ENCODE measurements at places on chromosomes 16 and 17. TPM values are rescaled to one million over a fixed set of nuclear protein-coding genes. Genes with fewer than 3 reads are reported as not detected.

- no peak for DNase-seq
These were observed 43.5 kb downstream of the CFAP20 start for GRCh38 chr16:58085584-58086251.

DNA sequence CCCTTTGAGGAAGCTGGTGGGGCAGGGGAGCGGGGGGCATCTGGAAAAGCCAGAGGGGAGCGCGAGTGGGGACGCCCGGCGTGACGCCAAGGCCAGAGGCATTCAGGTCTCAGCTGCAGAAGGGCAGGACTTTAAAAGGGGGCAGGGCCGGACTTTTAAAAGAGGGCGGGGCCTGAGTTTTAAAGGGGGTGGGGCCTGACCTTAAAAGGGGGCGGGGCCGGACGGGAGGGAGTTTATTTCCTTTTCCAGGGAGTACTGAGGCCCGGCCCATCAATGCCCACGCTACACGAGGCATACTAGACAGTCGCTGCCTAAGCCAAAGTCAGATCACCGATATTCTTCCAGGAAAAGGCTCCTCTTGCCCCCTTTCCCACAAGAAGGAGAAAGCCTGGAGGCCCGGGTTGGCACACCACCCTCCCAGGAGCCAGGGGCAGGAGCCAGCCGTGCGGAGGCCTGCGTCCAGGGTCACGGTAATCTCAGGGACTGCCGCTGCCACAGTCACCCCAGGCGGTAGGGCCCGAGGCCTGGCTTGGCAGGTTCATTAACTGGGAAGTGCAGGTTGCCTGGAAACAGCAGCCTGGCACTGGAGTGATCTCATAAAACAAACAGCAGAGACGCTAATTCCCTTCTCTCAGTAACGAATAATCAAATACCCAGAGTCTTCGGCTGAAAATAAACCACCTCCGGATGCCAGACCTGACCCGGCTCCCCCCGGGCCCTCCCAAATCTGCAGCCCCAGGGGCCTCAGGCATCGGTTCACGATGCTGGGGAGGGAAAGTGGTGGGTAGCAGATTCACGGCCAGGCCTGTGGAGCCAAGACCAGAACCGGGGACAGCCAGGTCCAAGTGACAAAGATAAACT is 90.7 kb downstream of the TIMM22 start:
- DNase-seq: peak; percentile 56

- DNase-seq: peak; percentile 58
These were observed 12.8 kb downstream of the SPNS3 start for GRCh38 chr17:4446326-4447071.

DNA sequence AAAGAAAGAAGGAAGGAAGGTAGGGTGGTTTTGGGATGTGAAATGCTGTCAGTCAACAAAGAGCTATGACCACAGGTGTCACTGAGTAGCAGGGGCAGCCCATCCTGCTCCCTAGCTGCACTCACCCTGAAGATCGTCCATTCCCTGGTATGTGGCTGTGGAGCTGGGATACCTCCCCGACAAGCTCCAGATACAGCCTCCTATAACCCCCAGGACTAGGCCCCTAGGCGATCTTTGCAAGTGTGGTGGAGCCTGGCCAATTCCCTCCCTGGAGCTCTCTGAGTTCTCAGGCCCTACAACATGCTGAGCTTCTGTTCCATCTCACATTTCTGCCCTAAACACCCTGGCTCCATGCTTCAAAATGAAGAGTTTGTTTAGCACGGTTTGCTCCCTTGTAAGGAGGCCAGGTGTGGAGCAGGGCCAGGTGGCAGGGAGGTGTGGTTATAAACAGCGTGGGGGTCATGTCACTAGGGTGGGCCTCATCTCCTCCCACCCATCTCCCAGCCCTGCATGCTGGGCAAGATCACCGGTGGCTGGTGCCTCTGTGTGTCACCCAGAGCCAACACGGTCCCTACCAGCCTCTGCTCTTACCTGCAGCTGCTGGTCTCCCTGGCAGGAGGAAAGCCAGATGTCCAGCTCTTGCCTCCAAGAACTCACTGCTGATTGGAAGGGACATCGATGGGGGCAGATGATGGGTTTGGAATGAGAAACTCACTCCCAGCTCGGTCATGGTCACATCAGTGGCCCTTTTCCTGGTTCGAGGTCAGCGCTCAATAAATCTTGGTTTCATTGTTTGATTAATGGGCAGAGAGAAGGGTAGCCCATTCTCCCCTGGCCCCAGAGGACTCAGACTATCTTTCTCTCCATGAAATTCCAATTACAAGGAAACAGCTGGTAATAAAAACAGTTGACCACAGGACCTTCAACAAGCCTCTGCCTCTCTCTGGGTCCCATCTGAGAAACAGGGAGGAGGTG is 511.0 kb upstream of the CDH5 start:
- no peak for DNase-seq

DNA sequence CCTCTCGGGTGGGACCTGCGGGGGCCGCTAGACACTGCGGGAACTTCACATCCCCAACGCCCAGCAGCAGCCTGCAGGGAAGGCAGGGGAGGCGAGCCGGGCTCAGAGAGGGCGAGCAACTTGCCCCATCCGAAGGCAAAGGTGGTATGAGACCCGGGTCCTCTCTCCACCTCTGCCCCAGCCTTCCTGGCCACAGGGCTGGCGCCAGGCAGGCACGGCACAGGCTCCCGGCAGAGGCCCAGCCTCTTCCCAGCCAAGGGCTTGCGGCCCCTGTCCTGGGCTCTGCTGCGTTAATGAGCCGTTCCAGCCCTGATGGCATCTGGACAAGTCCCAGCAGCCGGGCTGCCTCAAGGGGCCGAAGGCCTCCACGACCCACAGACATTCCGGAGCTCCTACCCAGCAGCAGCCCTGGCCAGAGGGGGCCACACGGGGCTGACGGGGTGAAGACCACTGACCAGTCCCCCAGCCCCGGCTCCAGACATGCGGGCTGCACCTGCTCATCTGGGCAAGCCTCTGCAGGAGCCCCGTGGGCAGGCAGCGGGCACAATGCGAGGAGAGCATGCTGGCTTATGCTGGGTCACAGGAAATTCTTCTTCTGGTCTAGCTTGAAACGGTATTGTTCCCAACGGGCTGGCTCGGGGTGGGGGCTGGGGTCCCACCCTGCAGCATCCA is 1.2 kb upstream of the HS3ST6 start:
- no peak for DNase-seq

DNA sequence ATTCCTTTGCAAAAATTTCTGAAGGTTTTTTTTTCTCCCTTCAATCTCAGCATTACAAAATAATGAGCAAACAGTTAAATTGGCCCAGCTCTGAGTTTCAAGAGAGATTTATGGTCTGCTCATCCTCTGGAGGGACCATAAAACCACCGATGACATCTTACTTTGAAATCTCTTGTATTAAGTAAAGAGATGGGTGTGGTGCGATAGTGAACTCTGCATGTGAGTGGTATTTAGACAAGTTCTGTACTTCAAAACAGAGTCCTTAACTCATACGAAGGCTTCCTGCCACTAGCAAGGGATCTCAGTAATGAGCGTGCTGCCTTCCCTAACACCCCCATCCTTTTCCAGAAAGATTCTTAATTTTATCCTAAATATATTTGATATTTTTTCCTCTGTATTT is 2.1 kb downstream of the FAM20A start:
- no peak for DNase-seq

DNA sequence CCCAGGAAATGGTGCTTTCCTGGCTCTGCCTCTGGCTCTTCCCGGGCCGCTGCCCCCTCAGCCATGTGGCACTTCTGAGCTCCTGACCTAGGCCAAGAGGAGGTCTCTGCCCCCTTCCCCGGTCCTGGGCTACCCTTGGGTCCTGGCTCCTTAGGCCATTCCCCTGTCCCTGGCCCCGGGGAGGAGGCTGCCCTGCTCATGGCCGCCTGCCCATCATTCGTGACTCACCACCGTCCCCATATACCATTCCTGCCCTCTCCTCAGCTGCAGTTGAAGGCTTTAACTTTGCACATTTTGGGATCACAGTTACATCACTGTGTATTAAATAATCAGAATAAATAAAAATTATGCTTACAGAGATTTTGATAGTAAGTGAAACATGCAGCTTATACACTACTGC is 69.0 kb downstream of the GRIN2A start:
- no peak for DNase-seq

Gene C17orf58
- 32.1 TPM for total RNA-seq

DNA sequence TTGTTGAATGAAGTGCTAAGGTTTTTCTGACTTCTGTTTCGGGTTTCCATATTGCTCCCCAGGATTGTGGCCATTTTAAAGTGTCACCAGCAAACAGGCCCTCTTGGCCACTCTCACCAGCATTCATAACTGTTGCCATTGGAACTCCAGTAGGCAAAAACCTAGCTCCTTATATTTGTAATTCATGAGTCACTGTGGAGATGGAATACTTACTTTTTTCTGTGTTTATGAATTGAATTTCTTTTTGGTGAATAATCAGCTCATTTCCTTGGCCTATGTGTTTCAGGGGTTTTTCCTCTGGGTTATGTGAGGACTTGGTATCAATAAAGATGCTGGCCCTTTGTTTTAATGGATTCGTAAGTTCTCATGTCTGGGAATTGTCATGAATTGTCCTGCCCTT is 255.1 kb downstream of the SNX29 start:
- DNase-seq: peak; percentile 9

Gene STAC2
- not detected for total RNA-seq

- DNase-seq: no peak
These were observed 37.5 kb downstream of the RBFOX3 start for GRCh38 chr17:79573196-79573896.

GRCh38 chr17:57111386-57111785 is 26.3 kb downstream of the AKAP1 start:
- no peak for DNase-seq

- no peak for DNase-seq
These were observed 207.6 kb downstream of the NPIPB11 start for GRCh38 chr16:29198731-29199521.

GRCh38 chr16:79757968-79758367 is 157.4 kb upstream of the MAF start:
- DNase-seq: no peak

DNA sequence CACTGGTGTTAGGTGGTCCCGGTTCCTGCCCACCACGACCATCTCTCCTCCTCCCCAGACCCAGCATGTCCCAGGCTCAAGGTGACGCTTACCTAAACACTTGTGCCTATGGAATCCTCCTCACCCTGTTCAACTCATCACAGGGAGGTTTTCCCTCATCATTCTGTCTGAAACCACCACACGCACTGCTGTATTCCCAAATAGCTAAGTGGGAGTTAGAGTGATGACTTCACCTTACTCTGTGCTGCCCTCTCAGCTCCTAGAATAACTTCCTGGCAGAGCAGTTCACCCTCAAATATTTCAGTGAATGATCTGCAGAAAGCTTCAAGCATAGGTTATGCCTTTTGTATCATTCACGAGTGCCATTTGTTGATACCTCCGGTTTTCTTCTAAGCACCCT is 216.5 kb downstream of the CPPED1 start:
- no peak for DNase-seq

Gene GSDMA
- not detected for total RNA-seq

GRCh38 chr17:80604009-80604669 is 59.5 kb downstream of the RPTOR start:
- DNase-seq: no peak

Gene ITPRIPL2
- total RNA-seq: 21.8 TPM

GRCh38 chr17:15885770-15886169 is 59.2 kb upstream of the ADORA2B start:
- no peak for DNase-seq

DNA sequence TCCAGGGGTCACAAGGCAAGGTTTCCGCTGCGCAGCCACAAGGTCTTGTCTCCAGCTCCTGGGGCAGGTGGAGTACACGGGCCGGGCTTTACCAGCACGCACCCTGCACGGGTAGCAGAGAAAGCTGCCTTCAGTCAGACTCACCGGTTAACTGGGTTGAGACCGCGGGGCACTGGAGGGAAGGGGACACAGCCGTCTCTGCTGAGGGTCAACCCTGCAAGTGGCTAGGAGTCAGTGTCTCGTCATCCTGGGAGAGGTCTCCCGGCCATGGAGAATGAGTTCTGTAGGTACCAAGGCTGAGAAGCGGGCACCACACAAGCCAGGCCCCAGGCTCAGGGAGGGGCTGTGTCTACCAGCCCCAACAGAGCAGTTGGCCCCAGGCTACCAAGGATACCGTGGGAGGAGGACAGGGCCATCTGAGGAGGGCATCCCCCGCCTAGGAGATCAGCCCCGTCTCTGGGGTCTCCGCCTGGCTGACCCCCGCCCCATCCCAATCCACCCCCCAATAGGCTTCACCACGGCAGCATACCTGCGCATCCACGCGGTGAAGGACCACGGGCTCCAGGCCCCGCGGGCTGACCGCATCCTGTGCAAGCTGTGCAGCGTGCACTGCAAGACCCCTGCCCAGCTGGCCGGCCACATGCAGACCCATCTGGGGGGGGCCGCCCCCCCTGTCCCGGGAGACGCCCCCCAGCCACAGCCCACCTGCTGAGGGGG is 2.8 kb upstream of the PRRT2 start:
- DNase-seq: no peak

GRCh38 chr17:17398188-17398942 is 78.4 kb upstream of the MED9 start:
- no peak for DNase-seq

Gene SLC6A2
- total RNA-seq: not detected

Gene C16orf96
- total RNA-seq: not detected

Gene CSHL1
- total RNA-seq: not detected

GRCh38 chr17:57708410-57708809 is 36.7 kb downstream of the CCDC182 start:
- no peak for DNase-seq

DNA sequence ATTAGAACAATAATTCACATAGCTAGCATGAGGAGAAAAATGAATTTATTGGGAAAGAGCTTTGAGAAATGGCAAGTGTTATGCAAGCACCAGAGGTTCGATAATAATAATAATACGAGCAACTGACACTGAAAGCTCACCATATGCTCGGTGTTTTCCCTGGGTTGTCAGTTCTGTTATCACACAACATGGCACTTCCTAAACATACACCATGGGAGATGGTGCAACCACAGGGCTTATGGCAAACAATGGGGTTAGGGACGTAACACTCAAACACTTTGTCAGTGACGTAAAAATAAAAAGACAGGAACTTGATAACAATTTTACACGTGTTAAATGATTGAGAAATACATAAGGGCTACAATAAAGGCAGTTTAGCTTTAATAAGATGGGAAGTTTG is 23.7 kb downstream of the OR1D5 start:
- DNase-seq: peak; percentile 17

GRCh38 chr17:64326420-64327054 is 63.5 kb upstream of the TEX2 start:
- DNase-seq: peak; percentile 61

Gene LRRC37A
- total RNA-seq: 0.51 TPM

Gene FBXO39
- total RNA-seq: 34.6 TPM

DNA sequence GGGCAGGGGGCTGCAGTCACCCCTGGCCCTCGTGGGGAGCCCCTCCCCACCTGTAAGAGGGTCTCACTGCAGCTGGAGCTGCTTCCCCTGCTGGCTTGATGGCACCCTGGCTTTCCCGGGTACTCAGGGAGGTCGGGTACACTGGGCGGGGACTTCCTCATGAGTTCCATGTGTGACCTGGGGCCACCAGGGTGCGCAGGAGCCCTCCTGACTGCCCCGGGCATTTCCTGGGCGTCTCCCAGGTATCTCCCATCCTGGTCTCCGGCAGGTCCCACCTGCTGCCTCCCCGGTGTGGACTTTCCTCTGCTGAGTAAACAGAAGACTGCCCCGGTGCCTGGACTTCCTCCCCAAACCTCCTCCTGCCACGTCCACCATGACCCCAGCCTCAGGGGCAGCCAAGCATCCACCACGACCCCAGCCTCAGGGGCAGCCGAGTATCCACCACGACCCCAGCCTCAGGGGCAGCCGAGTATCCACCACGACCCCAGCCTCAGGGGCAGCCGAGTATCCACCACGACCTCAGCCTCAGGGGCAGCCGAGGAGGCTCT is 40.9 kb downstream of the CBFA2T3 start:
- no peak for DNase-seq

Gene MT1F
- total RNA-seq: 0.51 TPM

GRCh38 chr17:28545787-28546415 is 6.5 kb downstream of the UNC119 start:
- DNase-seq: no peak

Data from dermis microvascular lymphatic vessel endothelial cell (primary cell).